ENCODE measurements at places on chromosomes 2 and 18.

DNA sequence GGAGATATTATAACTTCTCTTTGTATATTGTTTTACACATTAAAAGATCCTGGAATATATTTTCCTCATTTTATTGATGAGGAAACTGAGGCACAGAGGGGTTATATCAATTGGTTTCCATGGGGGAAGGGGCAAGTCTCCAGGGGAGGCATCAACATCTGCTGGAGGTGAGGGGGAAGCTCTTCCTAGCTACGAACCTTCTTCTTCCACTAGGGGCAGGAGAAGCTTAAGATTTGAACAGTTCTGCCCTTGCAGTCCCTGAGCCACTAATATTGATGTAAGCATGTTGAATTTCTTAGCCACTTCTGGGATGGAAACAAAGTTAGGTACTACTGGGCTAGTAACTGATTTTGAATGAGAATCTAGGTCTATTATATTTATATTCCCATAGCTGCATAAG lies 140.1 kb upstream of the AQP4 start:
- no peak for DNase-seq

- no peak for DNase-seq
These were observed 7.6 kb downstream of the SDC1 start for GRCh38 chr2:20217041-20217970.

- no peak for DNase-seq
These were observed 71.1 kb upstream of the CTLA4 start for GRCh38 chr2:203796248-203797010.

- DNase-seq = no peak
These were observed 253.0 kb upstream of the KLHL29 start for GRCh38 chr2:23132000-23132399.

DNA sequence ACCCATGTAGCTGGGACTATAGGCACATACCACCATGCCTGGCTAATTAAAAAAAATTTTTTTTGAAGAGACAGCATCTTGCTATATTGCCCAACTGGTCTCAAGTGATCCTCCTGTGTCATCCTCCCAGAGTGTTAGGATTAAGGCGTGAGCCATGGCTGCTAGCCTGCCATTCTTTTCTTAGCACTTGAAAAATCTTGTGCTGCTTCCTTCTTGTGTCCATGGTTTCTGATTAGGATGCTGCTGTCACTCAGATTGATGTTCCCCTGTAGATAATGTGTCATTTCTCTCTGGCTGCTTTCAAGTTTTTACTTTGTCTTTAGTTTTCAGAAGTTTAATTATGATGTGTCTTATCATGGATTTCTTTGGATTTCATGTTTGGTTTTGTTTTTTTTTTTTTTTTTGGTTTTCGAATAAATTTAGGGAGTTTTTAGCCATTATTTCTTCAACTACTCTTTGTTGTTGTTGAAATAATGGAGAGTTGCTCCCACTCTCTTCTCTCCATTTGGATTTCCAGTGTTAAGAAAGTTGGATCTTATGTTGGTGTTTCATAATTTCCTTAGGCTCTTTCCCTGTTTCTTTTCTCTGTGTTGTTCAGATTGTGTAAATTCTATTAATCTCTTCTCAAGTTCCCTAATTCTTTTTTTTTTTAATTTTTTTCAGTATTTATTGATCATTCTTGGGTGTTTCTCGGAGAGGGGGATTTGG lies 2.5 kb downstream of the ATP9B start:
- DNase-seq = no peak

DNA sequence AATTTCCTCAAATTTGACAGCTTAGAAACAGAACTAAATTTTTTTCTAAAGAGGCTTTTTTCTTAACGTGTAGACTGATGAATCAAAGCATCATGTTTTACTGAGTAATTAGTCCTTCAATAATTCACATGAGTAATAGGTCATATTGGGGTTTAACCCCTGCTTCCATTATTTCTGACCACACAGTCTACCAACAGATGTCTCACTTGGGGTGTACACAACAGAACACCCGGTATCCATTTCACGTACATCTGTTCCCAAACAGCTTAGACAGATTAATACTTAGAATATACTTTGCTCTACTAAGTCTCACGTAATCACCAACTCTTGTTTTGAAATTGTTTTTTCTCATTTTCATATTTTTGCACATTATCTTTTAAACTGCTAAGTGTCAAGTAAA lies 14.8 kb downstream of the CERKL start:
- DNase-seq = no peak

DNA sequence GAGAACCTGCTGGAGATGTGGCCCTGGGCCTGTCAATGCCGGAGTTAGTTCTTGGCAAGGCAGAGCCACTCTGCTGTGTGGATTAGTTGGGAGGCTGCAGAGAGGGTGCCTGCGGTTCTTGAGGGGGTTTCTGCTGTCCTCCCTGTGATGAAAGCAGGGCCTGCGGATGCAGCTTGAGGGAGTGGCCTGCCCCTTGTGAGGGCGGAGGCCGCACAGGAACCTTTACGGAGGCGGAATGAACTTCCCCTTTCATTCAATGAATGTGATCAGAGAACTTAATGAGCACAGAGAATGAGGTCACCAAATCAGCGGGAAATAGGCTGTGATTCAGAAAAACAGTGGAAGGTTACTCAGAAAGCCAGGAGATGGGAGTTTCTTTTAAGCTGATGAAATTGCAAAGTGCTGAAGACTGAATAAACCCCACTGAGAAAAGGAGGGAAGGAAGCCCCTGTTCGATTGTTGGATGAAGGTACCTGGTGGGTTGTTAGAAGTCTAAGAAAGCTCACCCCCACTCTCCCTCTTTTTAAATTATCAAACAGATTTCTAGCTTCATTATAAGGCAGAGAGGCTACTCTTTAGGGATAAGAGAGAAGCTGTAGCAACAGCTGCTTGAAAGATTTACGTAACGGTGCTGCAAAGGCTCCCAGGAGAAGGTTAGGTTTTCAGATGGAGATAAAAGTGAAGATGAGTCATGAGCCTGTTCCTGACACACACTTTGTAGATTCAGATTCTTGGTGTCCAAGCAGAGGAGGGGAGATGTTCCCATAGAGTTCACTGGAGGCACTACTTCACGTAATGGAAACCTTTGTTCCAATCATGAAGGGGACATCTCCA lies 47.4 kb downstream of the VWA3B start:
- DNase-seq = peak; percentile 45

- DNase-seq = no peak
These were observed 193.1 kb upstream of the UBE2E3 start for GRCh38 chr2:180787330-180787729.

- DNase-seq = no peak
These were observed 123.8 kb downstream of the ARL4C start for GRCh38 chr2:234373060-234373459.

DNA sequence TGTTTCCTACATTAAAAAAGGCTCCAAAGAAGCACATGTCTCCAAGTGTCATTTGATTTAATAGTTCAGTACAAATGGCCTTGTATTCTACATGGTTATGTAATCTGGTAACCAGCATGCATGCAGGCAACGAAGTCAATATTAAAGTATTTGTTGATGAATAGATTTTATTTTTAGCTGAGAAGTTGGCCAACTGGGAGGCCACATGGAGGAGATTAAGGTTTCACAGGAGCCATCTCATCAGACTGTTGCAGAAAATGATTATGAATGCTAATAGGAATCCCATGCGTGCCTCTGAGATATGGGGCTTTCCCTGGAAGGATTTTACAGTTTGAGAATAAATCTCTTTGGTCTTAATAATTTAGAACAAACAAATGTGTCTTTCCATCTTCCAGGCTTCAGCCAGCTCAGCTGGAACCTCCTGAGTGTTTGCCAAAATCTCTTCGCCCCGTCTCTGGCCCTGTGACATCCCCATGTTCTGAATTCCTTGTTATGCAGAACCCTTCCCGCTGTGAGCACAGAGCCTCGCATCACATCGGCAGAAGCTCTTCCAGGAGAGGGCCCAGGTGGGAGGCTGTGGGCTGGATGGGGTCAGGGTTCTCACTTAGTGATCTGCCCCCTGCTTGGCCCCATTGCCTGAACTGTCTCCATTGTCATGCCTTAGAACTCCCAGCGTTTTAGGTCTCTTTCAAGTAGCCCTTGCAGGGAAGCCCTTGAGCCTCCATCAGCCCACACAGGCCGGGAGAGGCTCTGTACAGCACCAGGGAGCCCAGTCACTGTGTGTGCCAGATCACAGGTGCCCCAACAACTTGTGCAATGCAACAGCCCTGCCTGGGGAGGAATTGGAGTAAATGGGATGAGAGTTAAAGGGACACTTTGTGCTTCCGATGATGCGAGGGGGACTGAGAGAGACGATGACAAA lies 190.5 kb upstream of the TWIST2 start:
- no peak for DNase-seq

DNA sequence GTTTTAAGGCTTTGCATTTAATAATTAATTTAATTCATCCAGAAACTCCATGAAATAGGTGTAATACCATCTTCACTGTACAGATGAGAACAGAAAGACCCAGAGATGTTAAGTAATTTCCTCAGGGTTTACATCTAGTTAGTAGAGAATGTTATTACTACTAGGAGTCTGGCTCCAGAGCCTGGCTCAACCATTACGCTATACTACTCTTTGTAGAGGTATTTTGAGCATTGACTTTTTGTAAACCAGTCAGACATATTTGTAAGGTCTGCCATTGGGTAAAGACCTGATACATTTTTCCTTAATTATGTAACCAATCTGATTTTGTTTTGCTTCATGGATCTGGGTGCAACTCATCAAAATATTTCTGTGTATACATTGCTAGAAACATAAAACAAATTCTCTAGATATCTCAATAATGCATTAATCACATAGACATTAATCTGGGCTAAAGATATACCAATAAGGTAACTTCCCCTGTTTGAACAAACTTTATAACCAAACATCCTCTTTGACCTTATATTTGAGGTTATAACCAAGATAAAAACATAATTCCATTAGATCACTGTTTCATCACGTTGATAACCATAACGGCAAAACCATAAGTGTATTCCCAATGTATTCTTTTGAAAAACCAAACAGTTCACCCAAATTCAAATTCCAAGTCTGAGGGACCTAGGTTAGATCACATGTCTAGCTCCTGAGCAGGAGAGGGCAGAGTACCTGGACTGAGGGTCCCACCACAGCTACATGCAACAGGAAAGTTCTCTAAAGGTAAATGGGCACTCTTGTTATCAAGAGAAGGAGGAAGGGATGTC lies 135.0 kb downstream of the IKZF2 start:
- DNase-seq = no peak

DNA sequence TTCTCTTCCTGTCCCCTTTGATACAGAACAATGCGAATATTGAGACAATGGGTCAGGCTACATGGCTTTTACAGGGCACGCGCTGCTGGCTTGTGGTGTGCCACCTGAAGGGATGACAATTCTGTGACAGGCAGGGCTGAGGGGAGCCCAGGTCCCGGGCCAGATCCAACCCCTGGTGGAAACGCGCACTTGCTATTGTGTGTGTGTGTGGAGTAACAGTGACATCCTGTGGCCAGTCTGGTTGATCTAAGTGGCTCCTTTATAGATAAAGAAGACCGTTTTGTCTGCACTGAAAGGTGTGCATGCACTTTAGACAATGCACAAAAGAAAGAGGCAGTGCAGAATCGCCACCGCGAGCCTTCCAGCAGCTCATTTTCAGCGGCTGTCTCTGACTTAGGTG lies 273.6 kb downstream of the HRH4 start:
- DNase-seq = no peak

- no peak for DNase-seq
These were observed 1363.5 kb upstream of the DDX18 start for GRCh38 chr2:116450990-116451389.

- no peak for DNase-seq
These were observed 58.9 kb upstream of the GATA6 start for GRCh38 chr18:22110461-22110924.

DNA sequence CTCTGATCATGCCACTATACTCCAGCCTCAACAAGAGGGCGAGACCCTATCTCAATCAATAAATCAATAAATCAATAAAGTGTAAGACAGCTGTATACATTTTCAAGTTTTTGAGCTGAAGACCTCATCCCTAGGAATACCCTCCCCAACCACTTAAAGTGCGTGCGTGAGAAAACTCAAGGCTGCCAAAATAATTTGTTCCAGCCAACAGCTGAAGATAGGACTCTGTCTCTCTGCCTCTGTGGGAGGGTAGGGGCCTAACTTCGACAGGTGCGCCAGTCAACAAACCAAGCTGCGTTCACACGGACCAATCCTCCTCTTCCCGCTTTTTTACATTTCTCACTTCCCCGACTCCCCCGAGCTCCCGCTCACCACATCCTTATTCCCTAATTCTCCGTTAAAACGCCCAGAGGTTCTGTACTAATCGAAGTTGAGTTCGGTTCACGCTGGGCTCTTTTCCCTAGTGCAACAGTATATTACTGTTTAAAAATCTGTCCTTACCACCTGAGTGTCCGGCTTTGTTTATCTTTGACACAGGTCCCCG lies 618 bp downstream of the POLR2D start:
- DNase-seq = no peak

DNA sequence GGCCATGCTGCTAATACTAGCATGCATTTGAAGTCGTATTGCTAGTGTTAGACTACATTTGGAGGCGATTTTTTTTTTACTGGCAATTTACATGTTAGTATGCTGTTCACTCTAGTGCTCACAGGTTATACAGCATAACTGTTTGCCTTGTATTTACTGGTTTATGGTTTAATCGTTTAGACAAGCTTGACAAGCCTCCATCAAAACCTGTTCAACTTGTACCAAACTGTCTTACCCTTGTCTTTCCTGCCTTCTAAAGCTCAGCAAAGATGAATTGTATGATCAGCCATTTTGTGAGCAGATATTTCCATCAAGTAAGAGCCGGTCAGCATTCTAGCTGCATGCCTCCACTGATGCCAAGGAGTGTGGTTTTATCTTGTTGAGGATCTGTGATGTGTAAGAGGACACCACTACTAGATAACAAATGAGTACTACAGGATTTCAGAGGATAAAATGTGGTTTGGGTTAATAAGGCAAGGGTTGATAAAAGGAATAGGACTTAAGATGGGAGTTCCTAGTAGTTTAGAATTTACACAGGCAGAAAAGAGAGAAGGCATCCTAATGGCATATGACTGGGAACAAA lies 68.4 kb upstream of the ITM2C start:
- no peak for DNase-seq

- no peak for DNase-seq
These were observed 30.3 kb downstream of the COLEC11 start for GRCh38 chr2:3625186-3625585.

DNA sequence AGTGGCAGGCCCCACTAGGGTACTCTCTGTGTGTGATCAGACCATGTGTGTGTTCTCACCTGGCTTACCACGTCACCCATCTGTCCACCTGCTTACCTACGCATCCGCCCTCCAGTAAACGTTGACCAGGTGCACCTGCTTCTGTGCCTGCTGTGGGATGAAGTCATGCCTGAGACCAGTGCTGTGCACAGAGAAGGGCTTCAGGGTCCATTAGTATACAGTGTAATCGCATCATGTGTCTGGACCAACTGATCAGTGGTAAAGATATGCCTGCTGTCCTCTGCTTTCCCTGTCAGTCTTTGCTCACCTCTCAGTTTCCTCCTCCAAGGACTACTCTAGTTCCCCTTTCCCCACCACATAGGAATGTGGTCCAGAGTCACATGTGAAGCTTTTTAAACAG lies 109.3 kb downstream of the FHOD3 start:
- DNase-seq = no peak
